GOT3 (cell line): ENCODE measurements at places on chromosomes 7 and 10.

- no peak for DNase-seq
Measured at GRCh38 chr7:1925973-1926907, 256.2 kb downstream of the ELFN1 start.

DNA sequence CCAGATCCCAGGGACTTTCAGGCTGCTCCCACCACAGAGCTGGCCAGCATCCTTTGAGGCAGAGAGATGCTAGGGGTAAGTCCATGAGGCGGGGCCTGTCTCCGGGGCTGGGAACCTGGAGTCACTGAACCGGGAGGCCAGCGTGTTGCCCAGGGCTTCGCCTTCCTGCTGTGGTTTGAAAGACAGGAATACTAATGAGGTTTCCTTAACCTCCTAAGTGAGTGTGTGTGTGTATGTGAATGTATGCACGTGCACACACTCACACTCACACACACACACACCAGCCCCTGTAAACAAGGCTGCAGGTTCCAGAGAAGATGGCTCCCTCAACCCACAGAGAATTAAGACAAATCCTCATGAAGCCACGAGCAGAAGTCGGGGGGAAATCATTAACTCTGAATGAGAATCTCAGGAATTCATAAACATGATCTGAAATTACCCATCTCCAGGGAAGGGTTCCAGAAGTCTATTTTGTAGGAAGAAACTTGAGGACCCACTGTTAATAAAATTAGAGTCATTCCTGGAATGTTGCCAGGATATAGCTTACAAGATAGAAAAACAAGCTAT, 20.3 kb upstream of the PFKP start:
- DNase-seq: no peak

- DNase-seq: no peak
Measured at GRCh38 chr7:22482503-22482902, 17.5 kb downstream of the STEAP1B start.

DNA sequence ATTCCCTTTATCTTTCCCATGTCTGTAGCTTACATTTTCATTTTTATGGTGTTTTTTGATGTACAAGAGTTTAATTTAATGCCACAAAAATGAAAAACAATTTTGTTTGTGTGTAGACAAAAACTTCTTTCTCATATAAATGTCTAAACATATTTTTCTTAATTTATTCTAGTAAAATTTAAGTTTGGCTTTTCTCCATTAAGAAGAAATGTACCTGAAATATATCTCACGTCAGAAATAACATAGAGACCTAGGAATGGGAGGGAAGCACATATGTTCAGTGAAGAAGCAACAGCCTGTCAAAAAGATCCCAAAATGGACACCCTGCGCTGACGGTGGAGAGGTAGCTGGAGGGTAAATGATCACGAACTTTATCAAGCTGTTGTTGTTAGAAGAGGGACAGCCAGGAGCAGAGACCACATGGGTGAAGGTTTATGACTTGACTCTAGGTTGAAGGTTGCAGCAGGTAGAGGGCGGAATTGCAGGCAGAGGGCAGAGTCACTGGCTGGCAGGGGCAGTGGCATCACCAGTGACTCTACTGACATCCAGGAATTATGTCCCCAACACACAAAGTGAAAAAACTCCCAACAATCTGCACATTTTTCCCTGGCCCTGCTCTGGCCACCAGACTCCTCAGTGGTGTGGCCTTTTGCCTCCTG, 225.9 kb upstream of the PRSS58 start:
- DNase-seq: no peak

- DNase-seq: no peak
Measured at GRCh38 chr7:150507947-150508602, 6.6 kb upstream of the GIMAP7 start.

DNA sequence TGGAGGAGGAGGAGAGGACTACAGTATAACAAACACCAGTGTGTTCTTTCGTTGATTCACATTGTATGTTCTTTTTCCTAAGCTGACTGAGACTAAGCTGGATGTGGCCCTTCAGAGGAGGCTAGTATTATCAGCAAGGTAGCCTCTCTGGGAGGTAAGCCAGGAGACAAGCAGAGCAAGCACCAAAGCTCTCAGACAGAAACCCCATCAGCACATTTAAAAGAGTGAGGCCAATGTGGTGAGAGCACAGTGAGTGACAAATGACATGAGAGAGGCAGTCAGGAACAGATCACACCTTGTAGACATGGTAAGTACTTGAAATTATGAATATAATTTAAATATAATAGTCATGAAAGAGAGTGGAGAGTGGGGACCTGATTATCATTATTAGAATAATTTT, 107.6 kb downstream of the KMT2C start:
- no peak for DNase-seq

DNA sequence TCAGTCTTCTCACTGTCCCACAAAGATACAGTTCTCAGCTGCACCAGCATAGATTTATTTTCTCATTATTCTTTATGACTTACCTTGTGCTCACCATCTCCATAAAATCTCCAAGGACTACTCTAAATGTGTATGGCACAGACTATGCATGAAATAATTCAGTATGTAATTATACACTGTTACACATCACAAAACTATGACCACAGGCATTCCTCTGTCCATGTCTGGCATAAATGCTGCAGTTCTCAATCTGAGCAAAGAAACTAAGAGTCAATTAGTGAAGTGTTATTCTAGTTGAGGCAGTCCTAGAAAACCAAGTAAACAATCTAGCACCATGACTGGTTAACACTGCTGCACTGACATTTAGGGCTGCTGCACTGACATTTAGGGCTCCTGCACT, 2.7 kb downstream of the CYCS start:
- no peak for DNase-seq

DNA sequence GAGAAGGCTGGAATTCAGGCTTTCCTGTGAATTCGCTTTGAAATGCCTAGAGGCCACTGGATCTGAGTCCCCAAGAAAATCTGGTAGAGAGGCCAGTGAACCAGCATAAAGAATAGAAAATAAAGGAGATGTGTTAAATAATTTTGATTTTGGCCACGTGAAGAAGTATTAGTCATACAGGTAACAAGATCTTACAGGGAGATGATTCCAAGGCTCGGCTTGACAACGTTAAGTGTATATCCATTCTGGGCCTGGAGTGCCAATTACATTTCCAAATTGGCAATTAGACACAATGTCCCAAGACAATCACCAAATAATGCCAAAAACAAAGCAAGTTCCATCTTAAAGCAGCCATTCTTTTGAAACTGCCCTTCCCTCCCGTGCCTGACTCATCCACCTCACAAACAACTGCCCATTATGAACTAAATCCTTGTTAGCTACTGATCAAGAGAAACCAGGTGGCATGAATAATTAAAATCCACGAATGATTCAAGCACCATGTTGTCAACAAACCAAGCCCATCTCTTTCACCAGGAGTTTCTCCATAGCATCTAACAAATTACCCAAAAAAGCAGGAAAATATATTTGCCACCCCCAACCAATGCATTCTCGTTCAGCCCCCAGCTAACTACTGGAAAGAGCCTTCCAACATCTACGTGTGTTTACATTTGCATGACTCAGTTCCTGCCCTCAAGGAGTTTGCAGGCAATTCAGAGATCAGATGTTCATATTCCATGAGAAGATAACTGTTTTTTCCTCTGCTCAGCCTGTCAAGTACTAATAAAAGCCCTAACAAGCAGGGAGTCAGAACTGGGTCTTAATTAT, 8.5 kb downstream of the KCNMA1 start:
- DNase-seq: no peak

GRCh38 chr10:69401416-69401815, 15.3 kb downstream of the TACR2 start:
- no peak for DNase-seq

- DNase-seq: no peak
Measured at GRCh38 chr7:151239837-151240459, 7.7 kb downstream of the CHPF2 start.

DNA sequence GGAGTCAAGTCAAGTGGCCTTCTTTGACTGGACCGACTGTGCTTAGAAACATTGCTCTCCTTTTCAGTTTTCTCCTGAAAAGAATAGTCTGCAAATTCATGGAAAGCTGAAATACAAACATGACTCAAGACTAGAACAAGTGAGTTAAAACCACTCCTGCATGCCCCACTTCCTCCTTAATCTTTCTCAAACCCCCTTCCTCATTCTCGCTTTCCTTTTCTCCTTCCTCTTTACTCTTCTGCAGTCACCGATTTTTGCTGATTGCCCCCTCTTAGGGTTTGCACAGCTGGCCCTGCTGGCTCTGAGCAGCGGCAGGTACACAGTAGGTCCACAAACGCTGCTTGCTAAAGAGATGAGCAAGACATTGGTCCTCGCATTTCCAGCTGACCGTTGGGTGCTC, 34.8 kb upstream of the MKI67 start:
- DNase-seq: no peak

- DNase-seq: no peak
Measured at GRCh38 chr10:112634096-112634830, 187.2 kb downstream of the VTI1A start.

DNA sequence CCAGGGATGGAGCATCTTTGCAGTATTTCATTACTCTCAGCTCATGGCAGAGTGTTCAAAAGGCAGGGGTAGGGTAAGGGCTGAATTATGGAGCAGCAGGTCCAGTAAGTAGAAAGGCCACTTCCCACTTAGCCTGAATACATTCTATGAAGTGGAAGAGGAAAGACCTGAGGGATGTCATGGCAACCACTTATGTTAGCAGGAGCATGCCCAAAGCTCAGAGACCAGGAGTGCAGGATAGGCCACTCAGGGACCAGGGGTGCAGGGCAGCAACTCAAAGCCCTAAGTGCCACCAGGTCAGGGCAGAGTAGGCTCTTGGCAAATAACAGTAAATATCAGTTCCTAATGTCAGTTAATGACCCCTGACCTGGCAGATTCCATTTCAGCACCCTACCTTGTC, 3.6 kb downstream of the SRI start:
- DNase-seq: no peak

GRCh38 chr7:1742555-1743303, 72.7 kb downstream of the ELFN1 start:
- no peak for DNase-seq

GRCh38 chr7:122433765-122434164, 129.2 kb upstream of the FEZF1 start:
- no peak for DNase-seq

- DNase-seq: no peak
Measured at GRCh38 chr7:90618876-90619275, 22.8 kb downstream of the CDK14 start.

DNA sequence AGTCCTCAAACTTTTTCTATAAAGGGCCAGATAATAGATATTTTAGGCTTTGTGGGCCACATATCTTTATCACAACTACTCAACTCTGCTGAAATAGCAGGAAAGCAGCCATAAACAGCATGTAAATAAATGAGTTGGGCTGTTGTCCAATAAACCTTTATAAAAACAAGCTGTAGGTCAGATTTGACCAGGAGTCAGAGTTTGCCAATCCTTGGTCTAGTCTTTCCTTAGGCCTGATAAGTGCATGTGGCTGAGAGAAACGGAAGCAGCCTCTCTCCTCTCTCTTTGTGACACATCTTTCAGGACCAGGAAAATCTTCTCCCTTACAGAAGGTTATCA, 724.5 kb downstream of the GRID1 start:
- no peak for DNase-seq

DNA sequence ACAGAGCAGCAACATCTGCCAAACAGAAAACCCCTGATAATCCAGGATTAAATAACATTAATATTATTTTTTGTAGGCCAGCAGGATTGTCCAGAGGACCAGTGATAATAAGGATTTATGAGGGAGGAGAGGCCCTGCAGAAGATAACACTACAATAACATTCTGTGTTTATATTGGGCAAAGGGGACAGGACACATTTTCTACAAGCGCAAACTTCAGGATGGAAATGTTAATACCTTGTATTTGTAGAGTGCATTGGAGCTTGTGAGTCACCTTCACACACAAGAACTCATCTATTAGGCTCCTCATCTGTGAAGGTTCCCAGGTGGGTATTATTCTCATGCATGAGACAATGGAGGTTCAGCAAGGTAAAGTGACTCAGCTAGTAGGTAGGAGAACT, 51.0 kb downstream of the BAMBI start:
- DNase-seq: no peak

DNA sequence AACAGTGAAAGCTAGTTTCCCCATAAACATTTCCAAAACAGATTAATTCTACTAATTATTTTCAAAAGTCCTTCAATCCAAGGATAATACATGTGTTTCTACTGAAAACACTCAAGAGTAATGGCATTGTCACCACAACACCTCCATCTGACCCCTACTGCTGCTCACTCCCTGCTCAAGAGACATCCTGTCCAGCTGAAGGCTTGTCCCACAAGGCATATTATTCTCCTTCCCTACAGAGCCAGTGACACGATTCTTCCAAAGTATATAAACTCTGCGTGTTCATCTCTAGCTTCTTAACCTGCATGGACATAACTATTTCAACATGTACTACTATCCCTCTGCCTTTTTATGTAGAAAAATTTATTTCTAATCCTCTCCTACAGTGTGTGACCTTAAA, 182.1 kb downstream of the CPEB3 start:
- no peak for DNase-seq

DNA sequence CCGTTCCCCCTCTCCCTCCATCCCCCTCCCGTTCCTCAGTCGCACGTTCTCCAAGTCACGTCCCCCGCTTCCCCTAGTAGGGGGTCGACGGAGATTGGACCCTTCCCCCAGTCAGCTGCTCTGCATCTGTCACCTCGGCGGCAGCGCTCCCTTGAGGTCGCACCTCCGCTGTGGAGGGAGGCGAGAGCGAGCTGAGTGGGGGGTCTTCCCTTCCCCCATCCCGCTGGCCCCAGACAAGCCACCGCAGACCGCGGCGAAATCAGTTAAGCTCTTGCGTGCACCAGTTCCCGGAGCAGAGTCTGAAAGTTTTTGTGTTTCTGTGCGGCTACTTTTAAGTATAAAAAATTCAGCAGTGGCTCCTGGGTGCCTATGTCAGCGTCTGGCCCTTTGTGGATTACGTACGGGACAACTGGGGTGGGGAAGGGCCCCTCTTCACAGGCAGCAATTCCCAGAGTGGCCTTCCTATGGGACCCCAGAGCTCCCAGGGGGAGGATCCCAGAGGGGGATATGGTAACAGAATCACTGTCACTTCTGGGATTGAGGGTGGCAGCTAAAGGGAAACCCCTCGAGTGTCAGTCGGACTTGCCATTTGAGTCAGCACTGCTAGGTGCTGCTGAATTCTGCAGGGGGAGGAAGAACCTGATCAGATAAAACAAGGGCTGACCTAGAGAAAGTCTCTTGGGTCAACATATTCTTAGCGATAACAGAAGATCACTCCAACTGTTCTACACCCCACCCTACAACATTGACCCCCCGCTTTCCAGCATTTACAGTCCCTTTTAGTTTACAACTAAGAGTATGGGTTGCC, 12.5 kb upstream of the DDIT4 start:
- DNase-seq: no peak

- DNase-seq: no peak
Measured at GRCh38 chr7:128217030-128217805, 23.9 kb upstream of the LEP start.

- no peak for DNase-seq
Measured at GRCh38 chr7:11716185-11716584, 115.8 kb downstream of the THSD7A start.

GRCh38 chr7:35485436-35485835, 209.5 kb downstream of the HERPUD2 start:
- no peak for DNase-seq

DNA sequence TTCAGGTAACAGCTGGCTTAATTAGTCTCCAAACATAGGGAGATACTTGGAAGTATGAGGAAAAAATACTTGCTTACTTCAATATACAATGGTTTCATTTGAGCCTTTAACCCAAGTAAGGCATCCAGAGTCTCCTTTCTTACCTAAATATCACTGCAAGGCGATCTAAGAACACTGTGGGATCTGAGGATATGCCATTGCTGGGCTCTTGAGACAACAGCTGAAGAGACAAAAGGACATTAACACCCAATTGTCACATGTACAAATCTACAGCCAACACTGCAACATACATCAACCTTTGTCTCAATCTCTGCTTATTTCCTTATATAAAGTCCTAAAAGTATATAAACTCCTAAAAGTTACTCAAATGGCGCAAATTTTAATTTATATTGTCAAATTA, 44.4 kb downstream of the IRF5 start:
- DNase-seq: no peak
